ENCODE measurements at places on chromosomes 13 and 19. TPM values are rescaled to one million over a fixed set of nuclear protein-coding genes. Genes with fewer than 3 reads are reported as not detected.

Gene CPB2
- not detected for total RNA-seq

Gene SDHAF1
- 15.5 TPM for total RNA-seq

Gene GPR12
- not detected for total RNA-seq

Gene LGI4
- not detected for total RNA-seq

Gene NLRP4
- not detected for total RNA-seq

Gene MTUS2
- 0.32 TPM for total RNA-seq

Gene CD320
- total RNA-seq: 29.0 TPM

Gene BRSK1
- 5.6 TPM for total RNA-seq

Gene LSM14A
- total RNA-seq: 72.1 TPM

Gene MEF2B
- total RNA-seq: not detected

Gene F10
- 8.7 TPM for total RNA-seq

Gene ZNF135
- total RNA-seq: 4.3 TPM

Gene ZNF723
- total RNA-seq: not detected

Gene CAPN12
- not detected for total RNA-seq

Gene SYCN
- total RNA-seq: not detected

Gene ZNF816
- 11.7 TPM for total RNA-seq

Gene MZT1
- 9.0 TPM for total RNA-seq

Gene TJP3
- not detected for total RNA-seq

Data from fibroblast of villous mesenchyme (primary cell).